Activated T-cell treated with anti-CD3 and anti-CD28 coated beads, Interleukin-2, amount 50 U/mL, for 24 hours (primary cell): ENCODE measurements at places on chromosomes 3 and 15.

DNA sequence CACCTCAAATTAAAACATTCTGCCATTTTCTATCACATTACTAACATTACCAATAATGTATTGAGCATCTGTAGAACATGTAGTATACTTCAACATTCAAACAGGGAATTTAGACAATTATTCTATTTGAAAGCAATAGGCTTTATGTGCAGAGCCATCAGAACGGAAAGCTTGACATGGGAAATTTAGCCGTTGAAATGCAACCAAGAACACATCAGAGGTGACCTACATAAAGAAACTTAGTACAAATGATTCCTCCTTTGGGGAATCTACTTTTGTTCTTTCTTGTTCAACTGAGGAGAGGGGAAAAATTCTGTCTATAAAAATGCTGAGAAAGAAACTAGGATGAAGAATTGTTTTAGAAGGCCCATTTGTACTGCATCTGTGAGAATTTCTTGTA is 38.6 kb upstream of the RBMS3 start:
- no peak for DNase-seq

GRCh38 chr3:169861871-169862270 is 7.9 kb downstream of the LRRC31 start:
- no peak for DNase-seq

DNA sequence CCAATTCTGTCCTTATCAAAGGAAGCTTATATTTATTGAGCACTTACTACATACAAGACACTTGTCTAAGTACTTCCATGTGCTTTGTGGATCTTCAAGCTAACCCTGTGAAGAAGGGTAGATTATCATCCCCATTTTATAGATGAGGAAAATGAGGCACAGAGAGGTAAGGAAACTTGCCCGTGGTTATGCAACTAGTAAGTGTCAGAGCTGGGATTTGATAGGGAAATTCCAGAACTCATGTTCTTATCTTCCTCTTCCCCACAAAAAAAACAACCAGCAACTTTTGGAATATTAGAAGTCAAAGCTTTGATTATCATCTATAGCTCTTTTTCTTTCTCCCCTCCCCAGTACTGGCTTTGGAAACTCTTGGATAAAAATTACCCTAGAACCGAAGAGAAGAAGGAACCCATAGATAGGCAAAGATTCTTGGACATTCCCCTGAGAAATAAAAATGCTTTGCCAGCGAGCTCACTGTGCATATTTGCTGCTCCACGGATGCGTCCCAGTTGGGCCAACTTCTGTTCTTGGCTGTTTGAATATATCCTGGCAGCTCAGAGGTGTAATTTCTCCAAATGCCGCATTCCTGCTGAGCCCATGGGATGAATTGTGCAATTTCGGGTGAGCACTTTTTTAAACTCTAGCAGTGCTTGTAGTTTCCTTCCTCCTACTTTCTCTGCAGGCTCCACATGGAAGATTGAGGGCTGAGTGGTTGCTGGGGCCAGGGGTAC is 591.5 kb upstream of the CFAP20DC start:
- no peak for DNase-seq

DNA sequence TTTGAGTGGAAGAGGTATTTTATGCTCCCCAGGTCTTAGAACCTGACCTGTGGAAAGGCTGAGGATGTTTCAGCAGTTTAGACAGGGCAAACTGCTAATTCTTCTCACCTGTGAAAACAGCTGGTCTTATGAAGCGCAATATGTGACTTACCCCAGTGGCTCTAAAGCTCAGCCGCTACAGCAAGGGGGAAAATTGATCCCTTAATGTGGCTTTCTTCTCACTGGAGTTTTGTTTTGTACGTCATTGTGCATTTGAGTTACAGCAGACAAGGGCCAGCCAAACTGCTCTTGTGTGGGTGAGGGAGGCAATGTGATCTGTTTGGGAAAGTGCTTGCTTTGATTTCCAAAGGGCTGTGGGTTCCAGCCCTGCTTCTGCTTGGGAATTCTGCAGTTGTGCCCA is 293.4 kb upstream of the LRRFIP2 start:
- no peak for DNase-seq

- no peak for DNase-seq
Observed at GRCh38 chr15:67305506-67305905, 50.9 kb downstream of the IQCH start.

- no peak for DNase-seq
Observed at GRCh38 chr3:140724856-140725812, 47.3 kb downstream of the TRIM42 start.

- DNase-seq, result no peak
Observed at GRCh38 chr3:100913870-100914648, 79.2 kb downstream of the ABI3BP start.
